ENCODE measurements at places on chromosomes 3 and 15.

GRCh38 chr3:120281261-120281660 lies 3.8 kb downstream of the GPR156 start:
- no peak for DNase-seq

DNA sequence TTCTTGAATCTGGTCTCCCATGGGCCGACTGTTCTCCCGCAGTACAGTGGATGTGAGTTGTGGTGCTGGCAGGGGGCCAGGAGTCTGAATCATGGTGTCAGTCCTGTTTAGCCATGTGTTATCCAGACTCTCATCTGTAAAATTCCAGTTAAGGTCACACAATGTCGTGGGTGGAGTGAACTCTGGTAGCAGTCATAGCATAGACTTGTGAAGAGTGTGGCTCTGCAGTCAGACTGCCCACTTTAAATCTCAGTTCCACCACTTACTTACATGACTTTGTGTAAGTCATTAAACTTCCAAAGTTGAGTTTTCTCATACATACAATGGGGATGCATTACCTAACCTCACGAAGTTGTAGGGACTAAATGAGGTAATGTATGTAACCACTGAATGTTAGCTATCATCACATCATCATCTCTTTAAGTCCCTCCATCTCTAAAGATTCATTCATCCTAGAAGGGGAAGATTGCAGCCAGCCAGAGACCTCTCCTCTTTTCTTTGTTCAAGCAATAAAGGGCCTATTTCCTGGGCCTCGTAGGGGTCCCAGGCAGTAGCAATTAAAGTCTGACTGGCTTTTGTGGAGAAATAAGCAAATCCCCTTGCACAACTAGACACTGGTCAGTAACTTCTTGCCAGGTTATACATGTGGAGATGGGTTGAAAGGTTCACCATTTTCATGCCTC lies 93.9 kb downstream of the PCCB start:
- DNase-seq = peak; percentile 91

GRCh38 chr3:179563271-179563783 lies 601 bp downstream of the ACTL6A start:
- DNase-seq = peak; percentile 70

- no peak for DNase-seq
Observed at GRCh38 chr3:126179825-126180476, 435 bp downstream of the ALDH1L1 start.

GRCh38 chr15:81865850-81866537 lies 179.8 kb downstream of the MEX3B start:
- DNase-seq = no peak

DNA sequence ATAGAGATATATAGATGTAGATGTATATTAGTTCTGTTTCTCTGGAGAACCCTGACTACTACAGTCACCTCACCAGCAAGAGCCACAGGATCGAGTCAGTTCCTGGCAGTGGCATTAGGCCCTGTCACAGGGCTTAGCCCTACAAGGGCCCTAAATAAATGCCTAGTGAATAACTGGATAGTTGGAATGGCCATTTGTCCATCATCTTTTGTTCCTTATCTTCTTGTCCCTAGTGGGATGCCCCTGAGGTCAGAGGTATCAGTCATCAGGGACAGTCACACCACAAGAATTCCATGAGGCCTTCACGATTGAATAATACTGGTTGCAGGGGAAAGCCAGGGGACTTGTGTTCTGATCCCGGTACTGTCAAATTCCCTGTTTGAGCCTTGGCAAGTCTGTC lies 204.9 kb upstream of the PPP2R3A start:
- no peak for DNase-seq
